ENCODE measurements at places on chromosomes 1 and 21. TPM values are rescaled to one million over a fixed set of nuclear protein-coding genes. Genes with fewer than 3 reads are reported as not detected.

ANXA9 gene
- 8.8 TPM for polyA plus RNA-seq

PHGDH gene
- polyA plus RNA-seq = 144 TPM

GNAT2 gene
- polyA plus RNA-seq = 0.19 TPM

ADAMTS1 gene
- 144 TPM for polyA plus RNA-seq

C4BPA gene
- polyA plus RNA-seq = 12.4 TPM

INSRR gene
- polyA plus RNA-seq = not detected

CSRP1 gene
- polyA plus RNA-seq = 47.6 TPM

S100A16 gene
- 134 TPM for polyA plus RNA-seq

- DNase-seq = no peak
Observed at GRCh38 chr1:24440436-24440835, 24.8 kb downstream of the NIPAL3 start.

DNA sequence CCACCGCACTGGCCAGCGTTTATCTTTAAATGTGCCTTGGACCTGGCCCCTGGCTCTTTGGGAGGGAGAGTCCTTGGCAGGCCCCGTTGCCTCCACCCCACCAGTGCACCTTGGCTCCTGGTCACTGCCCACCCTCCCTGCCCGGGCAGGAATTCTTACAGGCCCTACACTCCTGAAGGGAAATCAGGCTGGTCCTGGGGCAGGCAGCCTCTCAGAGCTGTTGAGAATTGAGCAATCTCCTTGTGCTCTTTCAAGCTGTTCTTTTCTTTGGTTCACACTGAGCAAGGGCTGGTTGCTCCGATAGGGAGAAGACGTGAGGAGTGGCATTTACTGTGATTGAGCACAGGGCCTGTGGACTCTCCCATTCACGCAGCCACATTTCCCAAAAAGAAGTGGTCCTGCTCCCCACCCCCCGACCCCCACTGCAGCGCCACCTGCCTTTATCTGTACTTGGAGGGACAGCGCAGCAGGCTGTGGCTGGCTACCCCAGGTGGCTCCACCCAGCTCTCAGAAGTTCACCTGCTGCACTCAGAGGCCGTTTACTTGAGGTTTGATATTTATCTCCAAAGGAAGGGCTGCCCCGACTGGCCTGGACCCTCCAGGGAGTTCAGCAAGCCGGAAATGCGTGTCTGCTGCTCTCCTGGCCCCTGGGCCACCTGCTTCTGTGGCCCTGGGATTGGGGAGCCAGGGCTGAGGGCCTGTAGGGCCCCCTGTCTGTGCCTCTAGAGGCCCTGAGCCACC lies 47.8 kb downstream of the SKI start:
- DNase-seq = peak; percentile 67

GRCh38 chr1:217027403-217028080 lies 304.3 kb upstream of the ESRRG start:
- DNase-seq = no peak

DNA sequence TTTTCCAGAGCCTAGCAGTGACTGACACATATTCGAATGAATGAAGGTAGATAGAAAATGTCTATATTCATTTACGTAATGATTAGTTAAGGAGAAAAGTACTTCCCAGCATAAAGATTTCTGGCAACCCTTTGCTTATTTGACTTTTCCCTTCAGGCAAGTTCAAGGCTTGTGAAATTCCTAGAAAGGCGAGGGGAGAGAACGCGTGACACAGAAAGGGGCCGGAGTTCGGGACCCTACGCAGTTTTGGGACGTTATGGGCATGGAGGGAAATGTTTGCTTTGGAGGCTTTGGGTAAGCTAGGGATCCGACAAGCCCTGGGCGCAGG lies 472 bp upstream of the USP25 start:
- no peak for DNase-seq

DNA sequence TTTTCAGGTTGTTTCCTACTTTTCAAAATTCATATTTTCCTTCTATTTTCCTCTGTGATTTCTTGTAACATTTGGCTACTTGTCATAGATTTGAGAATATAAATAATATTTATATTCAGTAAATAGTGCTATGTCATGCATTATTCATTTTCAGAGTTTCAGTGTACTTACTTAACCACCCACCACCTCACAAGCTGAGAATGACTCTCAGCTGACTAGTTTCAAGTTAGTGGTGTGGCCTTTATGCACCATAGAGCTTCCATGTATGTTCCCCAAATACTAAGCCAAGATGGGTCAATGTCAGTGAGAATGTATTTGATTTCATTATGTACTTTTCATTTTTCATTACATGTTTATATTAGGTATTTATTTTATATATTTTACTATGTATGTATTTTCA lies 56.9 kb upstream of the RGS1 start:
- DNase-seq = no peak

DNA sequence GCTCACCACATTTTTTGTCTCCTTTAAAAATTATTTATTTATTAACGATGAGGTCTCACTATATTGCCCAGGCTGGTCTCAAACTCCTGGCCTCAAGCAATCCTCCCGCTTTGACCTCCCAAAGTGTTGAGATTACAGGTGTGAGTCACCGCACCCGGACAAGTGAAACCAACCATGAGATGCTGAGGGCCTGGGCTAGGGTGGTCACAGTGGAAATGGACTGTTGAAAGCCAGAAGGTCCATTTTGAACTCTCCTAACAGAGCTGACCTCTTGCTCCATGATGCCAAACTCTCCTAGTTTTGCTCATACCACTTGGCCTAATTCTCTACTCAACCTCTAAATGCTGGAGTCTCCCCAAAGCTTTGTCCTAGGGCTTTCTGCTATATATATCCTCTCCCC lies 109.1 kb downstream of the SLC45A1 start:
- no peak for DNase-seq

GRCh38 chr1:55255901-55256300 lies 40.7 kb upstream of the USP24 start:
- no peak for DNase-seq

GRCh38 chr1:45765999-45766792 lies 15.7 kb upstream of the IPP start:
- DNase-seq = no peak

- DNase-seq = no peak
Observed at GRCh38 chr1:171110621-171111326, 20.1 kb downstream of the FMO3 start.

DNA sequence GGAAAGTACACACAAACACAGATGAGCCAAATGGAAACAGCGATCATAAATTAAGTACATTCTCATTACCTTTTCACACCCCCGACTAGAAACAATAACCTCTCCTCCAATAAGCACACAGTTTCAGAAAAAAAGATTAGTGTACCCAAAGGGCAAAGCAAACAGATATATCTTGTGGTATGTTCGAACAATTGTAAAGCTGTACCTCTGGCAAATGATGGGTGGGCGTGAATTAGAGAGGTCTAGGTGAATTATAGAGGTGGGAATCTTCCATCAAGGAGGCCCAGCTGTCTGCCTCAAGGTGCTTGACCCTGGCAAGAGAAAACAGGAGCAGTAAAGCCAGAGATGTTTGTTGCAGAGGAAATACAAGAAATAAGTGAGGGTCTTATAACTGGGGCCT lies 715.3 kb upstream of the NEGR1 start:
- DNase-seq = no peak

- DNase-seq = no peak
Observed at GRCh38 chr1:160163615-160164014, 12.2 kb downstream of the ATP1A4 start.

All from hepatocyte (in vitro differentiated cells).